DMS79 treated with DMSO at 0.1 percent for 48 hours (cell line): ENCODE measurements at places on chromosomes 13 and 19.
A peak's percentile ranks its signal among the peaks of the same experiment; 100 is the strongest.

DNA sequence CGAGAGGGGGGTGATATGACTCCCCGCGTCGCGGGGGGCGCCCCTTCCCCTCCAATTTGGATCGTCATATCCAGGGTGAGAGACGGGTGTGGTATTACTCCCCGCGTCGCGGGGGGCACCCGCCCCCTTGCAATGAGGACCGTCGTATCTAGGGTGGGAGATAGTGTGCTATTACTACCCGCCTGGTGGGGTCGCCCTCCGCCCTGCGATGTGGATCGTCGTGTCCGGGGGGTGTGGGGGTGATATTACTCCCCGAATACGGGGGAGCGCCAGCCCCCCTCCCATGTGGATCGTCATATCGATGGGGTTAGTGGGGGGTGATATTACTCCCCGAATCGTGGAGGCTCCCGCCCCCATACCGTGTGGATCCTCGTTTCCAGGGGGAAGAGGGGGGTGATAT lies 29.2 kb upstream of the RGCC start:
- DNase-seq = no peak

- no peak for DNase-seq
These were observed 54.5 kb upstream of the RFXAP start for GRCh38 chr13:36764536-36764935.

DNA sequence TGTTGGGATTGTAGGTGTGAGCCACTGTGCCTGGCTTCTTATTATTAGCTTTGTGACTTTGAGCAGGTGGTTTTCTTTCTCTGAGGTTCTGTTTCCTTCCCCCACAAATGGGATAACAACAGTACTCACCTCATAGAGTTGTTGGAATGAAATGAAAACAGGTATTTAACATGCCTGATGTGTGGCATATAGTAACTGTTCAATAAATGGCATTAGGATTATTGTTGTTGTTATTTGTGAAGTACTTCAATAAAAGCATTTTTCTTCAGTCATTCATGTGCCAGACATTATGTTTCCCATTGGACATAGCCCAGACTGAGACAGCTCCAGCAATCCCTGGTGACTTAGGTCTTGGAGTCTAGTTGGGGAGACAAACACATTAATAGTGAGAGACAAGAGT lies 1.5 kb downstream of the MEGF8 start:
- DNase-seq = no peak

GRCh38 chr13:98307463-98308085 lies 130.5 kb upstream of the RNF113B start:
- no peak for DNase-seq

GRCh38 chr19:55599842-55600661 lies at the start of gene ZNF524:
TSS of gene ZNF524 (plus strand) at chr19:55600288. CDS start at chr19:55602113, 1,825 bp downstream.
- DNase-seq = peak; percentile 98

- DNase-seq = no peak
These were observed 20.2 kb downstream of the KLK5 start for GRCh38 chr19:50932690-50933083.

GRCh38 chr13:108352599-108352998 lies 83.1 kb downstream of the TNFSF13B start:
- no peak for DNase-seq

GRCh38 chr13:80339563-80339911 lies 1.4 kb downstream of the SPRY2 start:
- DNase-seq = no peak

- DNase-seq = no peak
These were observed 1775.1 kb upstream of the PCDH20 start for GRCh38 chr13:63190742-63191141.

GRCh38 chr19:19719798-19720197 lies 13.1 kb downstream of the ZNF14 start:
- no peak for DNase-seq

DNA sequence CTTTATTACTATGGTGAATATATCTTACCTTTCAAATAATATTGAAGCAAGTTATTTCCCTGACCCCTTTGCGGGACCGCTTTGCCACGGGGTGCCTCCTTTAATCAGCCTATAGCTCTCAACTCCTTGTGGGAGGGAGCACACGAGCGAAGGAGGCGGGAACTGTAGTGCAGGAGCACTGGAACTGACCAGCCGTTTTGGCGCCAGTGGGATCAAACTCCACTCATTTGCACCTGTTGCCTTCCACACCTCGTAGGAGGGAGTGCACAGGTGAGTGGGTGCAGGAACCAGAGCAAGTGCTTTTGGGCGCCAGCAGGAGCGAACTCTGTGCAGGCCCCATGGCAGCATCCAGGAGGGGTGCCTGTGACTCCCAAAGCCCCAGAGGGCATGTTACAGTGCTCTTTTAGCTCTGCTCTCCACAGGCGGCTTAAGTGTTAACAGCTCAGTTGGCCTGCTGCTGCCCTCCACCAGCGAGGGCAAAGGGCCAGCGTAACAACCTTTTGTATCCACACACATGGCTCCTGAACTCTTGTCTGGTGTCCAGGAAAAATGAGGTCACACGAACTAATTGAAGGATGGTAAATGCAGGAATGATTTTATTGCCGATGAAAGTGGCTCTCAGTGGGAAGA lies 206.9 kb downstream of the GGACT start:
- DNase-seq = no peak

GRCh38 chr13:97640268-97640667 lies 206.3 kb downstream of the RAP2A start:
- DNase-seq = no peak
